ENCODE measurements at places on chromosomes 11 and 22.

DNA sequence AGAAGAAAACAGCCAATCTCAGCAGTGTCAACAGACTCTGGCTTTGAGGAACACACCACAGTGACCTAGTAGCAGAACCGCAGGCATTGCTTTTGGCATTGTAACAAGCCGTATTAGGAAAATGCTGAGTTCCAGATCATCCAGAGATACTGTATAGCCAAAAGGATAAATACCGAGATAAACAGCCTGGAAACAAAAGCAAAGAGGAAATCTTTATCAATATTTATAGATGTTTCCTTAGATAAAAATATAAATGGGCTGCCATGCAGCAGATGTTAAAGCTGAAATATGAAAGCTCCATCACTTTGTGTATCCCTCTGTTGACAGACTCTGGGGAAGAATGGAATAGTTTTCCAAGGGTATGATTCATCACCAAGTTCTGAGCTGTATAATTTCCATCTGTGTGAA is 98.9 kb upstream of the TP53AIP1 start:
- no peak for DNase-seq

GRCh38 chr22:45235851-45236342 is 4.8 kb downstream of the KIAA0930 start:
- no peak for DNase-seq

DNA sequence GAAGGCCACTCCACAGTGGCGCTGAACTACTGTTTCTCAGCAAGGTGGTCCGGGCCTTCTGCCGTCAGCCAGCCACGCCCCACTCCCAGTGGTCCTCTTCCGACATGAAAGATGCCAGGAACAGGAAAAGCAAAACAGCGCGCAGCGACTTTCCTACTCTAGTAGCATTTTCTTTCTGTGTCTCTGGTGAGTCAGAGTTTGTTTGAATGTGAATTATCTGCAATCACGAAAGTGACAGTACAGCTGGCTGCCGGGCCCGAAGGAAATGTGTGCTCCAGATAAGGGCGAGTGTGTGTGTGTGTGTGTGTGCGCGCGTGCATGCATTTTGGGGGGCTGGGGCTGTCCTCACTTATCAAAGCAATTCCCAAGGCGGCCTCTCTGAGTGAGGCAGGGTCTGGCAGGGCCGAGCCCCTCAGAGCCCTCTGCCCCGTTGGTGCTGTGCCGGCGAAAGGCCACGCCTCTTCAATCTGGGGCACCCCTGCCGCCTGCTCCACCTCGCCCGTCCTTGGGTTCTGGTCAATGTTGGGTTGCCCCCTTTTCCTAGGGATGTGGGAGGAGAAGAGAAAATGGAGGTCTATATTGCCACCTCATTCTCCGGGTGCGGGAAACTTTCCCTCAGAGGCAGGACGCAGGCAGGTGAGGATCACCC is 288.5 kb downstream of the KIRREL3 start:
- DNase-seq, result no peak

GRCh38 chr22:31119026-31119717 is 3.6 kb upstream of the INPP5J start:
- no peak for DNase-seq

DNA sequence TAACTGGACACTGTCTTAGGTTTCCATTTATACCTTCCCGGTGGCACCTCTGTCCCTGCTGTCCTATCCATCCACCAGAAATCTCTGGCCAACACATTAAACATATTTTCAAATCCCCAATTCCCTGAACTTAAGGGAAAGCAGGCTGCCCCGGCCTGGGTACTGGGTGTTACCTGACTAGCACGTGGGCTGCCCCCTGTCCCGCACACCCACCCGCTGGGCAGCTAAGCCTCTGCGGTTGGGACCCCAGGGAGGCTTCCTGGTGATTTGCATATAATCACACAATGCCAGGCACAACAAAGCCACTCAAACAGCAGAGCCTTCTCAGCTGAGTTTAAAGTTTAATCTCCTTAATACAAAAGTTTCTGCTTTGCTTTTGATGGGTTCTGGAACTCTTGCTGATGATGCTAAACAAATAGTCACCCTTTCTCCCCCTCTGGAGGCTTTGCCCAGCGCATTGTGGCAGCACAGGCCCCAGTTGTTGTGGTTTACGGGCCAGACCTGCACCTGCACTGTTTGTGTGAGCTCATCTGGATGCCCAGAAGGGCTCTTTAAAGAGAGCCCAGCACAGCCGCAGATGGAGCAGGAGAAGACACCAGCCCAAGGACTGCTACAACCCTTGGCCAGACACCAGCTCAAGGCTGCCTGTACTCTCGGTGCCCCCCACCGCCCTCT is 59.9 kb upstream of the POU2AF1 start:
- DNase-seq, result no peak

GRCh38 chr11:45252134-45252856 is 33.8 kb downstream of the SYT13 start:
- no peak for DNase-seq

DNA sequence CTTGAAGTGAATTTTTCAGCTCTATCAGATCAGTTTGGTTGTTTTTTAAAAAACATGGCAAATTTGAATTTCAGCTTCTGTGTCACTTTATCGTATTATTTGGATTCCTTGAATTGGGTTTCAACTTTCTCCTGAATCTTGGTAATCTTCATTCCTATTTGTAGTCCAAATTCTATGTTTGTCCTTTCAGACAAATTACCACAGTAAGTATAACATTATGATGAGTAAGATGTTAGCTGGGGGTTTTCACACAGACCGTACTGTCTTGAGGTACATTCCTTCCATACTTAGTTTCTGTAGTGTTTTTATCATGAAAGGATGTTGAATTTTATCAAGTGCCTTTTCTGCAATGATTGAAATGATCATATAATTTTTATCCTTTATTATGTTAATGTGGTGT is 28.0 kb downstream of the OR5B17 start:
- DNase-seq, result no peak

DNA sequence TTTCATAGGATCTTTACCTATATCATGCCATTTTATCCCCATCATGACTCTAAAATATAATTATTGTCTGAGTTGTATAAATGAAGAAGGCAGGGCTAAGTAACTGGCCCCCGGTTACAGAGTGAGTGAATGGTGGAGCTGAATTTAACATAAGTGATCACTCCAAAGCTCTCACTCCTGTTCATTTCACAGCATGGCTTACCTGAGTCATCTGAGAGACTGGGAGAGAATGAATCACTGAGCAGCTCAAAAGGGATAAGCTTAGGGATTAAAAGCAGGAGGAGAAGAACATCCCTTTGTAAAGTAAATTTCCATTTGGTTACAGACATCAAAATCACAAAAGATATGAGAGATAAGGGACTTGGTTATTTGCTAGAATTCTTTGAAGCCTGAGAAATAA is 294.0 kb upstream of the CTSC start:
- no peak for DNase-seq

DNA sequence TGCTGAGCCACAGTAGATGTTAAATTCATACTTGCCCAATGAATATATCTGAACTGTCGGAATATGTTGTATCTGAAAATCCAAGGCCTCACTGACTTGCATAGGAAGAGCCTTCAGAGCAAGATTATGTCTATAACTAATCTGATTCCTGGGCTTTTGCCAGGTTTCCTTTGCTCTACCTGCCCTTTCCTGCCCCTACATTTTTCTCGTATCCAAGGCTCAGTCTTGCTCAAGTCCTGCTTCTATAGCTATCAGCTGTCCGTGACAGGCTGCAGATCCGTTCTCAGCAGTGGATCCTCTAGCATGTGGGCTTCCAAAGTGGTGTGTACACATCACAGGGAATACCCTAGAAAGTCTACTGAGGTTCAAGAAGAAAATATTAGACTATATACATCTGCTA is 18.8 kb upstream of the USP47 start:
- no peak for DNase-seq

DNA sequence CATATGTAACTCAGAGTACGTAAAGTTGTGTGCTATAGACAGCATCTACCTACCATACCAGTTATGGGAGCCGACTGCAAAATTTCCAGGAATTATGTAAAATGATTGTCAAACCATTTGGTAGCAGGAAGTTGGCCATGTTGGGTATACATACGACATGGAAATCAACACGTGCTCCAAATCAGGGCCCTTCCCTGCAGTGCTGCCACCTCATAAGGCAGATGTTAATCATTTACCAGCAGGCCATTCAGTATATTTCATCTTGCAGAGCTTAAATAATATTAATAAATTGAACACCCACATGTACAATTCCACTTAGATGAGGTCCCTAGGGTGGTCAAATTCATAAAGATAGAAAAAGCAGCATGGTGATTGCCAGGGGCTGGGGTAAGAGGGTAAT is 9.8 kb downstream of the MS4A18 start:
- no peak for DNase-seq

DNA sequence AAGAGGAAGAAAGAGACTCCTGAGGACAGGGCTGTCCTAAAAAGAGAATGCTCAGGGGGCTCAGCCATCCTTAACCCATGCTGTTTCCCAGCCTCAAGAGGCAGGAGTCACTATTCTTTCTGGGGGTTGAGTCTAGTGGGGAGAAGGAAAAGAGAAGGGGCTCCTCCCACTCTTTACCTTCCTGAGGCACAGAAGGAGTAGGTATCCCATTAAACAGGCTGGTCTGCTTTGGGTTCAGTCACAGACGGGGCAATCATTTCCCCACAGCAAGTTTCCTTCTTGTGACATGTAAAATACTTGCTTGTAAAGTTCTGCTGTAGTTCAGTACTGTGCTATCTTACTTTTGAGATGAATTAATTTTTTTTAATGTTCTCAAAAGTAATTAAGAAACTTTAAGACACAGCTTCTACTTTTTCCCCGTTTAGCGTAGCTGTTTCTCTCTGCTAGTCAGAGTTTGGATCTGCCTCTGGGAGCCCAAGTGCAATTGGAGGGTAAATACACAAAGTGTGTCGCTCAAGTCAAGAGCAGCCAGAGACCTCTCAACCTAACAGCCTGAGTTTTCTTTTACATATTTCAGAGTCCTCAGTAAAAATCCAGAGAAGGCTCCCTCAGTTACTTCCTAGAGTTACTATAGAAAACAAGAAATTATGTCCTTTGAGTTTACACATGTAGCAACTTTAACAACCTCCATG is 15.0 kb downstream of the OR8A1 start:
- DNase-seq, result no peak

GRCh38 chr11:107508858-107509244 is 51.2 kb upstream of the CWF19L2 start:
- DNase-seq, result no peak

GRCh38 chr11:73429121-73429750 is 53.0 kb downstream of the RELT start:
- no peak for DNase-seq

DNA sequence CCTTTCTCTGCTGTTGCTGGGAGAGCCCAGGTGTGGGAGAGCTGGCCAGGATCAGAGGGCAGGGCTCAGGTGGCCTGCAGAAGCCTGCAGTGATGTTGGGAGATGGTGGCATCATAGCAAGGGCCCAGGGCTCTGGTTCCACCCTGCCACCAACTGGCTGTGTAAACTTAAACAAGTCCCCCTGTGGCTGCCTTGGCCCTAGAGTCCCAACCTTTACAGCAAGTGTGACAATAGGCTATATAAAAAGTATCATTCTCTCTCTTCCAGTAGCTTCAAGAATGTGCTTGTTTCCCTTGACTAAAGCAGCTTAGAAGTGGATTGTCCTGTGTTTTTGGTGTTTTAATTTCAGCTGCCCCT is 201.8 kb upstream of the E2F8 start:
- no peak for DNase-seq

DNA sequence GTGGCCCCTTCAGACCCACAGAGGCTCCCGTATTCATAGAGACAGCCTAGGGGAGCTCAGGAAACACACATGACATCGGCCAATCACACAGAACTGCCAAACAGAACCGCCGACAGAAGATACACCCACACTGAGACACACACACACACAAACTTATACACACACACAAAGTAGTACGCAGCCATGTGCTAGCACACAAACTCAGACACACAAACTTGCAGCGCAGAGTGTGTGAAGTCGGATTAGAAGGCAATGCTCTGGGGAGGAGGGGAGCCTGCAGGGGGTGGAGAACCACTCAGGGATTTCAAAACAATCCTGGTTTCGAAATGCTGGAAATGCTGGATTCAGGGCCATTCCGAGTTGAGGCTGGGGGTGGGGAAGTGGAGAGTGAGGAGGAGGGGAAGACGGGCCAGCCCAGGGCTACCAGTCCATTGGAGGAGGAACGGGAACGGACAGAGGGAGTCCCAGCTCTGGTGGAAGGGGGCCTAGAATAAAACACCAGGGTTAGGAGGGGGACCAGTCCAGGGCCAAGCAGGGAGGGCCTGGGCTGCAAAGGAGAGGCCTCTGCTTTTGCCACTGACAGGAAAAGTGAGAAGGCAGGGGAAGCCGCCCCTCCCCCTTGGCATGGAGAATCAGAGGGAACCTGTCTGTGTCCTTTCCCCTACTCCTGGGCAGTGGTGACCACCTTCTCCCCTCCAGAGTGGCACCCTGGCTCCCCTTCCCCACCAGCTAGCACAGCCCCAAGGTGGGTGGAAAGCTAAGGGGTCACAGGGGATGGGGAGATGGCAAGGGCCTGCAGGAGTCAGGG is 4.4 kb downstream of the BCL9L start:
- DNase-seq, result no peak

- peak; percentile 17 for DNase-seq
Observed at GRCh38 chr11:113474362-113475159, 637 bp downstream of the DRD2 start.

DNA sequence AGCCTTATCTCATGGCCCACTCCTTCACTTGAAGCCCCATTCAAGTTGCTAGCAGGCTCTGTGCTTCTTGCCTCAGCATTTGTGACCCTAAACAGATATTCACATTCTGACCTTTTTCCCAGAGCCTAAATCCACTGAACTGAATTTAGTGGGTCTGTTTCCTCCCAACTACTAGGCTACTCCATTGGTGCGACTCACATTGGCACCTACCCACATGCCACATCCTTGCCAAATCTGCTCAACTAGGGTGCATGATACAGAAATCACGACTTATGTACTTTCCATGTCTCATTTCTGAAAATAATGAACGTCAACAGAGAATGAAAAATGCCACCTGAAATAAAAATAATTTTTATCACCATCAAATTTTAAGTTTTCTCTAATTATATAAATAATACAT is 8.4 kb upstream of the MMP12 start:
- no peak for DNase-seq

DNA sequence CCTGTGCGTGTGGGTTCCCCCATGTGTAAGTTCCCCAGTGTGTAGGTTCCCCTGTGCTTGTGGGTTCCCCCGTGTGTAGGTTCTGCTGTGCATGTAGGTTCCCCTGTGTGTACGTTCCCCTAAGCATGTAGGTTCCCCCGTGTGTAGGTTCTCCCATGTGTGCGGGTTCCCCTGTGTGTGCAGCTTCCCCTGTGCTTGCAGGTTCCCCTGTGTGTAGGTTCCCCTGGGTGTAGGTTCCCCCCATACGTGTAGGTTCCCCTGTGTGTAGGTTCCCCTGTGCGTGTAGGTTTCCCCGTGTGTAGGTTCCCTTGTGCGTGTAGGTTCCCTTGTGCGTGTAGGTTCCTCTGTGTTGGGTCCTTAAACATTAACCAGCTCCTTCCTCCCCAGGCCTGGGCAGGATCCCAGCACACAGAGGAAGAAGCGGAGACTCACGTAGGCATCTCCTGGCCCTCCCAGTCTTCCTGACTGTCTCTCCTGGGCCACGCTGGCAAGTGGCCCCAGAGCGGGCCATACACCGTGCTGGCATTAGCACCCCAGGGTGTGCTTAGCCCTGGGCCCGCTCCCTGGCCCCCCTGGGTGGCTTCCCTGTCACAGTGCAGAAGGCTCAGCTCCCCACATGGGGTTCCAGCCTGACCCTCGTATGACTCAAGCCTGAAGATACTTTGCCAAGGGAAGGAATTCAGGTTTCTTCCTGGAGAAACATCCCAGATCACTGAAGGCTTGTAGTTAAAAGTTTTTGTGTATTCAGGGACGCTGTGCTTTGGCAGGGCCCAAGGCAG is 2.8 kb upstream of the GRAMD4 start:
- DNase-seq, result no peak

- DNase-seq, result peak; percentile 59
Observed at GRCh38 chr11:118917481-118918127, 8.1 kb downstream of the BCL9L start.

- DNase-seq, result no peak
Observed at GRCh38 chr11:32417806-32418205, 17.5 kb downstream of the WT1 start.

All from activated naive CD4-positive, alpha-beta T cell treated with anti-CD3 and anti-CD28 coated beads, Interleukin-2, amount 50 U/mL, for 16 hours (primary cell).